ENCODE measurements at places on chromosomes 16 and 17.

DNA sequence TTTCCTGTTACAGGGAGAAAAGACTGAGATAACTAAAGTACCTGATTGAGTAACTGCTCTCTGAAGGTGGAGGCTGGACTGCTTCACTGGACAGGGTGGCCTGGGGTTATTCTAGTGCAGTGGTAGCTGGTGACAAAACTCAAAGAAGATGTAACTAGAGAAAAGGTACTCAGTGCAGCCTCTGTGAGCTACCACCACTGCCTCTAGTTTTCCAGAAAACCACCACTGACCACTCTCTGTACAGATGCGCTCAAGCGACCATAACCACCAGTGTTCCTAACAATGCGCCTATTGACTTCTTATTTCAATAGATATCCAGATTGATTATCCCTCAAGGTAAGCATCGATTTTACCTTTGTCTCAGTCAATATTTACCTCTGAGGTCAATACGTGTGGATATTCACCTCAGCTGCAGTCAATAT is 492.2 kb downstream of the WWOX start:
- no peak for DNase-seq

DNA sequence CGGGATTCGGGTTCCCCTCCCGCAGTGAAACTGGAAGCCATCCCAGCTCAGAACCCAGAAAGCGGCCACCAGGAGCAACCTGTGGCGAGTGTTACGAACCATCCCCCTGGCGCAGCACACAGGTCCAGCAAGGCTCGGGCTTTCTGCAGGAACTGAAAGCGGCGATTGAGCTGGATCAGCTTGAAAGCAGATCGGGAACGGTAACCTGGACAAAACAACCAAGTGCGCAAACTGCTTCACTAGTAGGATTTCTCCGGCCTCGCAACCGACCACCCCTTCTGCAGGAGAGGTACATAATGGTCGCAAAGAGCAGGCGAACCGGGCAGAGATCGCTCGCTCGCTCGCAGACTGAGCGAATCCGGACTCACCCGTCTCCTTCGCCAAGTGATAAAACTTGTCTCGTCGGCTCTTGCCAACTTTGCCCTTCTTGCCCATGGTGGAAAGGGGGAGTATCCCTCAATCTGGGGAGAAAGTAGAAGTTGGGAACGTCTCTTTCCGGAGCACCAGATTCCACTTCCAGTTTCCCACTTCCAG is 696 bp upstream of the PSMC5 start:
- peak; percentile 23 for DNase-seq

GRCh38 chr16:11004973-11005610 is 60.7 kb downstream of the CLEC16A start:
- DNase-seq = no peak

DNA sequence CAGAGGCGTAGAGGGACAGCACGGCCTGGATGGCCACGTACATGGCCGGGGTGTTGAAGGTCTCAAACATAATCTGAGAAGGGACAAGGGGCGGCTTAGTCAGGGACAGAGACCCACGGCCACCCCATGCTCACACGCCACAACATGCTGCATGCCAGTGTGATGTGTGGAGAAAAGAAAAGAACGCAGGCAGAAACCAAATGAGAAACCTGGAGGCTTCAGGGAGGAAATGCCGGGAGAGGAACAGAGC is 1.1 kb downstream of the ACTG1 start:
- no peak for DNase-seq

- DNase-seq = peak; percentile 44
These were observed 30.0 kb downstream of the IL21R start for GRCh38 chr16:27431773-27432532.

- DNase-seq = no peak
These were observed 6.5 kb upstream of the BAIAP2 start for GRCh38 chr17:81028506-81028858.

GRCh38 chr16:70746708-70747424 is 54.1 kb downstream of the VAC14 start:
- DNase-seq = peak; percentile 13

DNA sequence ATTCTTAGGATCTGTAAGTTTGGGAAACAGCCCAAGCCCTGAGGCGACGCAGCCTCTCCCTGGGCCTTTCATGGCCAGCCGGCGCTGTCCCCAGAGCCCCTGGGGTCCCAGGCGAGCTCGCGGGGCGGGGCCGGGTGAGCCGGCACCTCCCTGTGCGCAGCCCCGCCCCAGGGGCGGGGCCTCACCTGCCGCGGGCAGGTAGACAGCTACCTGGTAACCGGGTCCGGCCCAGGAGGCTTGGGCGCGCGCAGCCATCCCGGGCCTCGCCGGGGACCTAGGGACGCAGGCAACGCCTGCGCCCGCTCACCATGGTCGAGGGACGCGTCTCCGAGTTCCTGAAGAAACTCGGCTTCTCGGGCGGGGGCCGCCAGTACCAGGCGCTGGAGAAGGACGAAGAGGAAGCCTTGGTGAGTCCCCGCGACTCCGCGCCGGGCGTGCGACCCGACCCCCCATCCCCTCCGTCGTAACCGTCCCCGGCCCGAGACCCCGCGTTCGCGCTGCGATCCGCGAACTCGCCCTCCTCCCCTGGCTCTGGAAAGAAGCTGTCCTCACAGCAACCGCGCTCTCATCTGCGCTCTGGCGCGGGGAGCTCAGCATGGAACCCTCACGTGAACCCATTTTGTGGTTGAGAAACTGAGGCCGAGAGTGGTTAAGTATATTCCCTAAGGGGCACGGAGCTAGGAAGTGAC is at the start of gene ATP2C2:
Gene ATP2C2, plus strand, starts transcription at position 231 of the 689 bp plus-strand sequence. Its CDS starts 78 bp downstream, at position 309.
- no peak for DNase-seq

- DNase-seq = peak; percentile 93
These were observed 12.6 kb upstream of the OR1F1 start for GRCh38 chr16:3175157-3176093.

- DNase-seq = no peak
These were observed 25.4 kb downstream of the ARHGAP44 start for GRCh38 chr17:12814718-12815117.

DNA sequence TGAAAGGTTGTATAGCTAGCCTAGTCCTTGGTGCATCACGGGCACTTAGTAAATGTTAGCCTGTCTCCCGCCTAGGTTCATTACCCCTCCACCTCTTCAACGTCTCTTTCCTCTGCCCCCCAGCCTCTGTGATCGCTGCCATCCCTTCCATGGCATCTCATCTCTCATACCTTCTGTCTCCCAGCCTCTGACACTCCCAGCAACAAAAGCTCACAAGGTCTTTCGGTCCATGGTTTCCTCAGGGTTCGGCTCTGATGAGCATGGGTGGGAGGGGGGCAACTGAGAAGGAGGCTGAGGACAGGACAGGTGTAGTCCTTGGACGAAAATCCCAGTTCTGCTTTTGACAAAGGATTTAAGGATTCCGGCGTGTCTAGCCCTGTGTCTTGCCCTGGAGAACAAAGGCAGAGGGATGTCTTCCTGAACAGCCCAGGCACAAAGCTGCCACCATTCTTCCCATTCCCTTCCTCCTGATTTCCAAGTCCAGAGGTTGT is 16.7 kb downstream of the CCR7 start:
- no peak for DNase-seq

- no peak for DNase-seq
These were observed 52.4 kb upstream of the NFAT5 start for GRCh38 chr16:69513180-69513966.

DNA sequence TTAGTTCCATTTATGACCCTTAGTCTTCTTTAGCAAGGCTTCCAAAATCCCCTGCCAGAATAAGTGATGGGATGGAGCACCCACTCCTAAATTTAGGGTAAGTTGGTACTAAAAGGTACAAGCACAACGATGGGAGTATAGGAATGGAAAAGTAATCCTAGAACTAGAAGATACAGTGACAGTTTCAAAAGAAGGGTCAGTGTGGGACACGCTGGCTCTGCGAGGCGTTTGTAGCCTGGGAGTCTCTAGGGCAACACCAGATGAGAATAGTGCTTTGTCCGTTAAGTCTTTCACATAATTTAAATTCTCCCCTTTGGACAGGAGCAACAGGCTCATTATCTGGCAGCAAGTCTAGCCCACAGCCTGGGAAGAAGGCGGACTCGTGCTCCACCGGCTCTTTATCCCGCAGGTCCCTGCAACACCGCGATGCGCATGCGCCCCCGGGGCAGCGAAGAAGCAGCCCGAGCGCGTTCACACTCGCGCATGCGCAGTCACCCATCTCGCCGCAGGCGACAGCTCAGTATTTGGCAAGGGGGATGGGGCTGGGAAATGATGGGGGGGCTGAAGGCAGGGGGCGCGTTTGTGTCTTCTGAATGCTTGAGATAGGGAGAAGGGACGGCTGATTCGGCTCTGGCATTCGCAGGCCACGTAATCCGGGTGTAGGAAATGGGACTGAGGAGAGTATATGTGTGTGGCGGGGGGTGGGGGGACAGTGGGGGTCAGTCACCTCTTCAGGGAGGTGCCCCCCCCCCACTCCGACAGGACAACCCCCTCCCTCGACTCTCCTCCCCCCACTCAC is 564 bp downstream of the SPOP start:
- DNase-seq = peak; percentile 98

DNA sequence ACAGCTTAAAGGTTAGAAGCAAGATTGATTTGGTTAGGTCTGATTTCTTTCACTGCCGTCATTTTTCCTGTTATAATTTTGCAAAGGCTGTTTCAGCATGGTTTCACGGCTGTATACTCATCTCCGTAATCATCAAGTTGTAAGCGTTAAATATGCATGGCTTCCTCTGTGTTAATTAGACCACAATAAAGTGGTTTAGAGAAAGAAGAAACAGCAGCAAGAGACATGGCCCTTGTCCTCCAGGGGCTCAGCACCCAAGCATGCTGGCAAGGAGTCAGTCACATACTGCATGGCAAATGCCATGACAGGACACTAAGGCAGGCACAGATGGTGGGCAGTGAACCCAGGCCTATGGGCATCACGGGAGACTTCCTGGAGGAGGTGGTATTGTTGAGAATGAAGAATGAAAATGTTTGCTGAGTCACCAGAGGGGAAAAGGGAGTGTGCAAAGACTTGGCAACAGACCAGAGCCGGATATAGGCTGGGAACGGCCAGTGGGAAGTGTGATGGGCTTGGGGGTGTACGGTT is 61.4 kb upstream of the PLCG2 start:
- DNase-seq = peak; percentile 39

GRCh38 chr17:22703786-22704441 is 1011.6 kb downstream of the KCNJ18 start:
- DNase-seq = peak; percentile 1

DNA sequence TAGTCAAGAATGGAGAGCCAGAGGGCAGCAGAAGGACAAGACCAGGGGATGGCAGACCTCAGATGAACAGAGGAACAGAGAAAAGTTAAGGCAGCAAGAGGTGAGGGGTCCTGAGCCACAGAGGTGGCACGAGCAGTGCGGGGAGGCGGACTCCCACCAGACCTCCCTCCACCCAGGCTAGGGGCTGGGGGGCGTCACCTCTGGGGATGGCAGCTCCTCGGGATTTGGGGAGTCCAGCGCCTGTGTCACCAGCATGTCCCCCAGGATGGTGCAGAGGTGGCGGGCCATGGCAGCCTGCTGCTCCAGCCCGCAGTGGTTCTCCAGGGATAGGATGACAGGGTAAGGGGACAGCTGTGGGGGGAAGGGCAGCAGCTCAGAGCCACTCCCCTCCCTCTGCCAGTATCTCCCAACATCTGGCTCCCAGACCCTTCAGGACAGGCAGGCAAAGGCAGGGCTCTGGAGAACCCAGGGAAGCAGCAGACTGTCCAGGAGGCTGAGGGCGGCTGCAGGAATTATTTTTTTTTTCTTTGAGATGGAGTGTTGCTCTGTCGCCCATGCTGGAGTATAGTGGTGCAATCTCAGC is 15.8 kb downstream of the PLCD3 start:
- no peak for DNase-seq

DNA sequence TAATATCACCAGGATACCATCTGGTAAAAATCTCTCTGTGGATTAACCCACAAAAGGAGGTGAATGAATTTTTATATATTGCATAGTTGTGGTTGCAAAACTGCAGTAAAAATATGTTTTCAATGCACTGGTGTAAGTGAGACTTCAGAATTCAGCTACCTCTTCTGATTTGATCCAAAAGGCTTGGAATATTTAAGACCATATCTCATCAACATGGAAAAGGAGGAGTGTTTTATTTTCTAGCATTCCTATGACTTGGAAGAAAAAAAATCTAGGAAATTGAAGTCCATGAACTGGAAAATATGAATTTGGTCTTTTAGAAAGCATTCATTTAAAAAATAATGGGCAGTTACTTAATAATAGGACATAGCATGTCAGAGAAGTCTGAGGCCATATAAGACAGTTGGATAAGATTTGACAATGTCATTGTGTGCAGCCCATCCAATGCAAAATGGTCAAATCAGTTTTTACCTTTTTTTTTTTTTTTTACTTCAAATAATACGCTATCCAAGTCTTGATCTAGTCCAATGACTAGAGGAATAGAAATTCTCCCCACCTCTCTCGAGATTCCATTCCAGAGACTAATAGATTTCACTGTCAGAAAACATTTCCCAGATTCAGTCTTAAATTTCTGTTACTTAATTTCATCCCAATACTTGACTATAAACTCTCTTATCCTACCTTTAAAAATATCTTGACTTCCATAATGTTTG is 364.9 kb upstream of the PMFBP1 start:
- DNase-seq = no peak

- DNase-seq = peak; percentile 27
These were observed 18.1 kb downstream of the LYRM1 start for GRCh38 chr16:20918486-20919239.

- no peak for DNase-seq
These were observed 7.7 kb upstream of the RBFOX3 start for GRCh38 chr17:79618383-79619067.

Measured in activated CD4-positive, alpha-beta T cell treated with anti-CD3 and anti-CD28 coated beads, Interleukin-2, Interleukin-6, amounts not matched to agents 100 ng/mL and 50 ng/mL, durations not matched to agents 16 hours and 8 hours (primary cell).